ENCODE measurements at places on chromosomes 13 and 19.

DNA sequence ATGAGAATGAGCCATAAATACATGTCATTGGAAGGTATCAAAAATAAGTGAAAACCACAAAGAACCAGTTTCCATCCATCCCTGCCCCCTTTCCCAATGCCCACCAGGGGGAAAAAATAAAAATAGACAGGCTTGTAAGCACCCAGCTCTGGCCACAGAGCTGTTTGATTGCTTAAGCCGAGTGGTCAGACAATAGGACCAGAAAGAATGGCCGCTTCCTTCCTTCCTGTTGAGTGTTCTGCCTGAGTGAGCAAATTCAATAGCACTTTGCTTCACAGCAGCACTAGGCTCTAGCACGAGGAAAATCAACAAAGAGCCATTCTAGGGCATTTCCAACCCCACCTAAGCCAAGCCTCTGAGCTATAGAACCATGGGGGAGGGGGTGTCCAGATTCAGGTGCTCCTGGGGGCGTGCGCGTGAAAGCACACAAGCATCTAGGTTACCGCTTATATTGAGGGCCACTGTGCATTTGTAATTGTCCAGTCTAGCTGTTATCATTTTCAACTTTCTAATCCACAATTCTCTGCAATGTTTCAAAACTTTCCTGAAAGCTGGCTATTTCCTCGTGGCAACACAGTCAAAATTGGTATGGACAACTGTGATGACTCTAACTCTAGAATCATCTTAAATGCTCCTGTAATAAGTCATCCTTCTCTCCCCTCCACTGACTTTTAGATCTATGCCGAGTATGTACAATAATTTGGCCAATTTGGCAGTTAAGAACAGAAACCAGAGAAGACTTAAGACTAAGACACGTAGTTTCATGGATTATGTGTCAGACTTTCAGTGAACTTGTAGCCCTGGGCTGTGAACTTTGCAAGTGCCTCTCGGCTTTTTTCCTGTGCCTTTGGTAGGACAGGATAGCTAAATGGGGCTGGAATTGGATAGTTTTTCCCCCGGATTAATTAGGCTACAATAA, 64.3 kb downstream of the SPRY2 start:
- no peak for DNase-seq

DNA sequence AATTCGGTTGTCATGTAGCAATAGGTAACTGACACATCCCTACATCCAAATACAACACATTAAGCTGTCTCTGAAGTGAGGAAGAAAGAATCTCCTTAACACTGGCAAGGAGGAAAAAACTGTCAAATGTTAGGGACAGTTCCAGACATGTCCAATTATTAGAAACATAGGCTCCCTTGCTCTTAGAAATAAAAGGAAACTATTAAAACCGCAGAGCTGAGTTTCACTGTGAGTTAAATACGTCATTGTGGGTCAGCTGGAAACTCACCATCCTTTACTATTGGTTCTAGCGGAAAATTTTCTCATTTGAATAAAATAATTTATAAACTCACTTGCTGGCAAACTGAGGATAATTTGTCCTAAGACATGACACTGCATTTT, 40.7 kb downstream of the STARD13 start:
- no peak for DNase-seq

GRCh38 chr13:76216729-76217128, 580.6 kb downstream of the LMO7 start:
- DNase-seq, result no peak

- DNase-seq, result no peak
Observed at GRCh38 chr13:112651311-112651710, 38.5 kb upstream of the ATP11A start.

- DNase-seq, result no peak
Observed at GRCh38 chr13:44422755-44423643, 49.4 kb downstream of the SERP2 start.

DNA sequence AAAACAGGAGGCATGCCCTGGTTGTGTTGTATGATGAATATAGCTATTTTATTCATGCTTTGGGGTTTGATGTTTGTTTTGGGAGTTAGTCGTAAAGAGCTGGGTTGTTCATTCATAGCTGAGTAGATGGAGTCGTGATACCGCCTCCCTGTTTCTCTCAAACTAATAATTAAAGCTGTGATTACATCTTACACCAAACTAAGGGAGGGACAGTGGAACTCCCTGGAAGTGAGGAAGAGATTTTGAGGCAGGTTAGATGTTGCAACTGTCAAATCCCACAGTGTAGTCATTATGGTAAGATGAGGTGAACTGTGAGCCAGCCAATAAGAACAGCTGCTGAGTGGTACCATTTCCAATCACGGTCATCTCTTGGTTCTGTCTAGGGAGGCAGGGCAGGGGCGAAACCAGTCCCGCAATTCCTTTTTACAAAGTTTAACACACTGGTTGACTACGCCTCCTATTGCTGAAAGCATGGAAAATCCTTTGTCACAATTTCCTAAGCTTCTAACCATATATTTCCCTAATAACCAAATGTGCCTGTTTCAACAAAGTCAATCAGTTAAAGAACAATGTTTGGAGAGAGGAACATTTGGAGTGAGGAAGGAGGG, 207.6 kb upstream of the SERP2 start:
- DNase-seq, result no peak

DNA sequence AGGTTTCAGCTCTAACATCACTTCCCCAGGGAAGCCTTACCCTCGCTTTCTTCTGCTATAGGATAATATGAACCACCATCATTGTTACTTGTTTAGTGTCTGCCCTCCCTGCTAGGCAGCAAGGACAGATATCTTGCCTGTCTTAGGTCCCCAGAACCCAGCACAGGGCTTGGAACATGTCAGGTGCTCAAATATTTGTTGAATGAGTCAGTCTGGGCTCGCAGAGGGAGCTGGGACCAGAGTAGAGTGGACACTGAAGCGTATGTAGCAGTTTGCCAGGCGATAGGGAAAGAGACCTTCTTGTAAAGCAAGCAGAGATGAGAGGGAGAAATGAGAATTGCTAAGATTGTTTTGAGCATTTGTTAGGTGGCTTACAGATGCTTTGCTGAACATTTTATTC, 11.7 kb downstream of the BCKDHA start:
- no peak for DNase-seq

DNA sequence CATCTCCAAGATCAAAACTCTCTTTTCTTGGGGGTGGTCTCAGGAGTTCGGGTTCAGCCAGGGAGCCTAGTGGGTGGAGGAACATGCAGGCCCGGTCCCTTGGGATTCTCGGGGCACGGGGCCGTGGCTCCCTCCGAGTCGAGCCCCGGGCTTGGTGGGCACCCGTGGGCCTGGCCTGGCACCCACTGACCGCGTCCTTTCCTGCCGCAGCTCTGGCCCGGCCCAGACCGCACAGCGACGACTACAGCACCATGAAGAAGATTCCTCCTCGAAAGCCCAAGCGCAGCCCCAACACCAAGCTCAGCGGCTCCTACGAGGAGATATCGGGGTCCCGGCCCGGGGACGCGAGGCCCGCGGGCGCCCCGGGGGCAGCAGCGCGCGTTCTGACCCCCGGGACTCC, 510.6 kb downstream of the MYO16 start:
- DNase-seq, result no peak

DNA sequence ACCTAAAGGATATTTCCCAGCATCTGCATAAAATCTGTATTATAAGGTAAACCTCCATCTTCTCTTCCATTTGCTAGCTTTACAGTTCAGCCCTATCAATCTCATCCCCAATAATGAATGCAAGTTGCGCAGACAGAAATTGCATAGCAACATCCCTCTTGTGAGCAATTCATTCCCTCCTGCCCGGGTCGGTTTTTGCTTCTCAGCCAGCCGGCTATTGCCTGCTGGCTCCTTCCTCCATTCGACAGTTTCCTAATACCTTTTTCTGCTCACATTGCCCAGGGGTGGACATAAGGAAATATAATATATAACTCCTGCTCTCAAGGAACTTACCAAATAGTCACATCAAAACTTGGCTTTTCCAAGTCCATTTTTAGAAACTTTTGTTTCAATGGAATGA, 125.2 kb downstream of the FGF9 start:
- DNase-seq, result no peak

DNA sequence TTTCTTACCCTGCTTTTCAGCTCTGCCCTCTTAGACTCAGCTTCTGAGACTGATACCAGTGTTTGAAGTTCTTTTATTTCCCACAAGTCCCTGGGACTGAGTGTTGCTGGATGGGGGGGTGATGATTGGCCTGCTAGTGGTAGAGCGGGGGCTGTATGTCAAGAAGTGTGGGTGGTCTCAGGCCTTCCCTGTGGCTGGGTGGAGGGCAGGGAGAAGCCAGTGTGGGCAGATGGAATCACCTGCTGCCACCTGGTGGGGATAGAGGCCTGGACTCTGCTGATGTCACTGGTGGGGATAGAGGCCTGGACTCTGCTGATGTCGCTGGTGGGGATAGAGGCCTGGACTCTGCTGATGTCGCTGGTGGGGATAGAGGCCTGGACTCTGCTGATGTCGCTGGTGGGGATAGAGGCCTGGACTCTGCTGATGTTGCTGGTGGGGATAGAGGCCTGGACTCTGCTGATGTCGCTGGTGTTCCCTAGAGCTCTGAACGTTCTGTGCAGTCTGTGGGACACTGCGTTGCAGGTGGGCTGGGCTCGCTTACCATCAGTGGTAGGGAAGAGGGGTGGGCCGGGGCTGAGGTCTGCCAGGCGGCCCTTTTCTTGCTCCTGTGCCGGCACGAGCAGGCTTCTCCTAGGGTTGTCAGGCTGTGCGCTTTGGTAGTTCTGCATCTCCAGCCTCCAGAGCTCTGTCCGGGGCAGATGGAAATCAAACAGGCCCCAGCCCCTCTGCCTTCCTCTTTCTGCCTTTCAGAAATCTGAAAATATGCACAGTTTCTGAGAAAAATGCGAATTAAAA, 101.3 kb downstream of the ARHGEF7 start:
- DNase-seq, result no peak

- DNase-seq, result no peak
Observed at GRCh38 chr13:24564881-24565280, 52.3 kb upstream of the PARP4 start.

- DNase-seq, result no peak
Observed at GRCh38 chr13:109332506-109333499, 453.6 kb downstream of the IRS2 start.

- peak; percentile 26 for DNase-seq
Observed at GRCh38 chr13:111491021-111491420, 170.6 kb downstream of the TEX29 start.

- DNase-seq, result no peak
Observed at GRCh38 chr13:60019119-60019993, 144.4 kb downstream of the DIAPH3 start.
